ENCODE measurements at places on chromosomes 1 and 21. TPM values are rescaled to one million over a fixed set of nuclear protein-coding genes. Genes with fewer than 3 reads are reported as not detected.

Gene KISS1
- 1.2 TPM for total RNA-seq

Gene UTP25
- total RNA-seq, result 4.0 TPM

Gene DYNLT4
- 0.13 TPM for total RNA-seq

Gene GSTM3
- total RNA-seq, result 61.2 TPM
